IPS-NIHi11 (cell line): ENCODE measurements at places on chromosomes 7 and 10.
A peak's percentile ranks its signal among the peaks of the same experiment; 100 is the strongest.

- DNase-seq = no peak
These were observed 869 bp downstream of the LAMB4 start for GRCh38 chr7:108129018-108129965.

DNA sequence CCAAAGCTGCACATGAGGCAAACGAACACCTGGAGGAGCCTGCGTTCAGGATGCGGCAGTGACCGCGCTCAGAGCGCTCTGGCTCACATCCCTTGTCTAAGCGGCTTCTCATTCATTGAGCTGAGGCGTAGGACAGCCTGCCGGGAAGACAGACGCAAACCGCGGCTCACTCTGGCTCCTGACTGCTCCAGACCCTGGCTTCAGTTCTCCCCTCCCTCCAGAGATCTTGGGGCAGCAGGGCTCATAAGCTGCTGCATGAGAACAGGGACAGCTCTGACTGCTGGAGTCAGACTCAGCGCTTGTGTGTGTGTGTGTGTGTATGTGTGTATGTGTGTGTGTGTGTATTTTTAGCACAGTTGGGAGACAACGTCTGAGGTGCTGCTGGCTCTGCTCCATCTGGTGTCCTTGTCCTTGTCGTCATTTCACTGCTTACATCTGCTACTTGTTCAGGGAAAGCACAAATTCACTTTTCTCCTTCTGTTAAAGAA lies 15.8 kb upstream of the LYZL2 start:
- peak; percentile 36 for DNase-seq

GRCh38 chr10:85008488-85009184 lies 680.2 kb downstream of the CCSER2 start:
- DNase-seq = no peak

GRCh38 chr7:130560972-130561371 lies 69.1 kb downstream of the MEST start:
- peak; percentile 47 for DNase-seq

- peak; percentile 2 for DNase-seq
These were observed 53.4 kb downstream of the TMEM209 start for GRCh38 chr7:130151591-130152492.

GRCh38 chr10:103933557-103934121 lies 15.7 kb upstream of the STN1 start:
- no peak for DNase-seq

GRCh38 chr7:91579837-91580236 lies 300.7 kb downstream of the MTERF1 start:
- no peak for DNase-seq

GRCh38 chr10:26378861-26379294 lies 59.3 kb upstream of the APBB1IP start:
- DNase-seq = no peak
